ENCODE measurements at places on chromosomes 4 and X. TPM values are rescaled to one million over a fixed set of nuclear protein-coding genes. Genes with fewer than 3 reads are reported as not detected.

- DNase-seq = no peak
Observed at GRCh38 chr4:139154538-139154937, 22.5 kb downstream of the ELF2 start.

DNA sequence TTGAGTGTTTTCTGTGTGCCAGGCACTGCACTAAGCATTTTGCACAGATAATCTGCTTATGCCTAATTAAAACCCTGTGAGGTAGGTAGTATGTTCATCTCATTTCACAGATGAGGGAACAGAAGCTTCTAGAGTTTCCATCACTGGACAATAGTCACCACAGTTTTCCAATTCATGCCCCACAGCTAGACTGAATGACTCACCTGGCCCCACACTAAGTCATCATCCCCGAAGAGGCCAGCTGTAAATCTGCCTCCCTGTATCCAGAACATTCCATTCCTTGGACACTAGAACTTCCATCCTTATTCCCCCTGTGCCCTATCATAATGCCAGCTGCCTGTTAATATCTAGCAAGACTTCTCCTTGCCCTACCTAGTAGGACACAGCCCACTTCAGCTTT is 40.9 kb upstream of the NYX start:
- no peak for DNase-seq

GRCh38 chr4:100588076-100588475 is 70.3 kb upstream of the EMCN start:
- no peak for DNase-seq

CT55 gene
- total RNA-seq = not detected

PCDH19 gene
- total RNA-seq = 0.07 TPM

DMP1 gene
- not detected for total RNA-seq
